ENCODE measurements at places on chromosomes 1 and 21. TPM values are rescaled to one million over a fixed set of nuclear protein-coding genes. Genes with fewer than 3 reads are reported as not detected.

DNA sequence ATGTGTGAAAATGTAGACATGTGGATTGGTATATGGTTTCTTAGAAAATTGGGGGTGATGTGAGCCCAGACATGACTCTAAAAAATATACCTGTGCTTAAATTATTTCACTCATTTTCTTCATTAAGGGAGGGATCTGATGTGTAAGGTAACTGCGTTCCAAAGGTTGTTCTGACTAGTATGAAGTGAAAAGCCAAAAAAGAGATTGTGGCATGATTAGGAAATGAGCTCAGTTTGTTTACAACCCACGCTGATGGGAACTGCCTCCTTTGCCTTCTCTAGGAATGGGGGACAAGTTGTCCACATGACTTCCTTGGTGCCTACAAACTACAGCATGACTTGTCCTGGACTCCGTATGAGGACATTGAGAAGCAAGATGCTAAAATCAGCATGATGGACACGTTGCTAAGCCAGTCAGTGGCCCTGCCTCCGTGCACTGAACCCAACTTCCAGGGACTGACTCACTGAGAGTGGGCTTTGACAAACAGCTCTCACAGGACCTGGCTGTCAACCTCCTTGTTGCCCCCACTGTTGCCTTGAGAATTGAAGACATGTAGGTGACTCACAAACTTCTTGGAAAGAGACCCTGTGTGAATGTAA lies 8.0 kb downstream of the C1orf50 start:
- DNase-seq: no peak

DNA sequence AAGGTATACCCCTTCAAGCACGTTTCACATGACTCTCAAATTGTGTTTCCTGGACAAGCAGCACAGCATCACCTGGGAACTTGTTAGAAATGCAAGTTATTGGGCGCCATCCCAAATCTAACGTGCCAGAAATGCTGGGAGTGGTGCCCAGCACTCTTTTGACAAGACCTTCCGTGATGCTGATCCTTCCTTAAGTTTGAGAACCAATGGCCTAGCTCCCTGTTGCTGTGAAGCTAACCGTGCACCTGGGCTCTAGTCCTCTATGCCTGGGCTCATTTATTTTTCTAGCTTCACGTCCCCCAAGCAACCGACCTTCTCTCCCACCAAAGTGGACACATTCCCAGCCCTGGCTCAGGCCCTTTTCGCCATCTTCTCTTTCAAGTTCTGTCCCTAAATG lies 4.3 kb downstream of the BEST4 start:
- no peak for DNase-seq

- no peak for DNase-seq
Observed at GRCh38 chr1:83500987-83501591, 497.8 kb downstream of the TTLL7 start.

DNA sequence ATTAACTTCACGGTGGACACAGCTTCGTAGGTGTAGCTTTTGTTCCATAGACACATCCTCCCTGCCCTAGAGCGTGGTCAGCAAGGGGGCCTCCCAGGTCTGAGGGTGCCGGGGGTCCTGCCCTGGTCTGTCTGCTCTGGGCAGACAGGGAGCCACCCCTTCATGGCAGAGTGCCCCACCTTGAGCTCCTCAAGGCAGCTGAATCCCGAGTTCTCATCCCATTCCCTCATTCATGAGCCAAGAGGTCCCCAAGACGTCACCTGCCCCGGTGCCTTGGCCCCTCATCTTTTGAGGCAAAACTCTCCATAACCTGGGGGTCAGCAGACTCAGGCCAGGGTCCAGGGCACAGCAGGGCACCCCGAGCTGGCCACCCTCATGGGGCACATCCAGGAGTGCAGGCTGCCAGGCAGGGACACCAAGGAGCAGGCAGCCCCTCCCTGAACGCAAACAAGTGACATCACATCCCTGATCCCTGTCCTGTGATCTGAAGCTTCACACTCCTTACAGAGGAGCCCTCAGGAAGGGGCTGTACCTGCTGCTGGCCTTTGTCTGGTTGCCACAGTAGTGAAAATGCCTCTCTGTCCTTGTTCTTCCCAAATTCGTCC lies 23.3 kb downstream of the UBASH3A start:
- no peak for DNase-seq

DNA sequence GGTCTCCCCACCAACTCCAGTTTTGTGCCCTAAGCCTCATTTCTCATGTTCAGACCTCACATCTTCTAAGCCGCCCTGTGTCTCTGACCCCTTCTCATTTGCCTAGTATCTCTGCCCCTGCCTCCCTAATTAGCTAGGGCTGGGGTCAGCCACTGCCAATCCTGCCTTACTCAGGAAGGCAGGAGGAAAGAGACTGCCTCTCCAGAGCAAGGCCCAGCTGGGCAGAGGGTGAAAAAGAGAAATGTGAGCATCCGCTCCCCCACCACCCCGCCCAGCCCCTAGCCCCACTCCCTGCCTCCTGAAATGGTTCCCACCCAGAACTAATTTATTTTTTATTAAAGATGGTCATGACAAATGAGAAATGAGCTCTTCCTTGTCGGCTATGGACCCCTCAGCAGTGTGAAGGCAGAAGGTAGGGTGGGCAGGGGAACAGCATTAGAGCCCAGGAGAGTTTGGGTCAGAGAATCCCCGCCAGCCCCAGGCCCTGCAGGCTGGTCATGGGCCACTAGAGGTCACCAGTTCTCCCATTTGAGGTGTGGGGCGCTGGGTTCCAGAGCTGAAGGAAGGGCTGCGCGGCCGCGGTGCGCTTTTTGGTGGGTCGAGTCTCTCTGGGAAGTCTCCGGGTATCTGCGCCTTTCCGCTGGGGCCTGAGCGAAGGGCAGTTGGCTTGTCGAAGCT lies 11.5 kb downstream of the ADAMTSL4 start:
- DNase-seq: peak; percentile 86

- DNase-seq: peak; percentile 12
Observed at GRCh38 chr1:233294913-233295236, 650 bp downstream of the PCNX2 start.

DNA sequence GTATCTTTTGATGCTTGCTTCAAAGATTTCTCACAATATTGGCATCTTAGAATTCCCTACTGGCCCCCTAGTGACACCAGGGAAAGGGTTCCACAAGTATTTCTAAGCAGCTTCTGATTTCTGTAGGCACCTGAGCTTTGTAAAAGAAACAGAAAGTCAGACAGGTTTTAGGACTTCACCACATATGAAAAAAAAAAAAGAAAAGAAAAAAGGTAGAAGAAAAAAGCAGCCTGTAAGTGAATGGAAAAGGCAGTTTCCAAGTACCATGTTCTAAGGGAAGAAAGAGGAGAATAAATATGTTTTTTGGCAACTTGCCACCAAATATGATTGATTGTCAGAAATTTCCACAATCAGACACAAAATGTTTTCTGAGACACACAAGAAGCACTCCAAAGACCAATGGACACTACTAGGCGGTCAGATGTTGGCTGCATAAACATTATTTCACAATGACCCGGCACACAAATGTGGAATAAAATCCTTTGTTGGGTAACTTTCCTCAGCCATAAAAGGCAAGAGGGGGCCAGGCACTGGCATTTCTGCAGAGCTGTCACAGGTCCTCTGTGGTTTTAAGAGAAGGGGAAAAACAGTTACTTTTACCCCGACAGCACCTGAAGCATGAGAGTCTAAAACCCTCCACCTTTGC lies 12.7 kb upstream of the CPLANE2 start:
- DNase-seq: no peak

- no peak for DNase-seq
Observed at GRCh38 chr1:94398356-94398755, 19.8 kb upstream of the ABCD3 start.

DNA sequence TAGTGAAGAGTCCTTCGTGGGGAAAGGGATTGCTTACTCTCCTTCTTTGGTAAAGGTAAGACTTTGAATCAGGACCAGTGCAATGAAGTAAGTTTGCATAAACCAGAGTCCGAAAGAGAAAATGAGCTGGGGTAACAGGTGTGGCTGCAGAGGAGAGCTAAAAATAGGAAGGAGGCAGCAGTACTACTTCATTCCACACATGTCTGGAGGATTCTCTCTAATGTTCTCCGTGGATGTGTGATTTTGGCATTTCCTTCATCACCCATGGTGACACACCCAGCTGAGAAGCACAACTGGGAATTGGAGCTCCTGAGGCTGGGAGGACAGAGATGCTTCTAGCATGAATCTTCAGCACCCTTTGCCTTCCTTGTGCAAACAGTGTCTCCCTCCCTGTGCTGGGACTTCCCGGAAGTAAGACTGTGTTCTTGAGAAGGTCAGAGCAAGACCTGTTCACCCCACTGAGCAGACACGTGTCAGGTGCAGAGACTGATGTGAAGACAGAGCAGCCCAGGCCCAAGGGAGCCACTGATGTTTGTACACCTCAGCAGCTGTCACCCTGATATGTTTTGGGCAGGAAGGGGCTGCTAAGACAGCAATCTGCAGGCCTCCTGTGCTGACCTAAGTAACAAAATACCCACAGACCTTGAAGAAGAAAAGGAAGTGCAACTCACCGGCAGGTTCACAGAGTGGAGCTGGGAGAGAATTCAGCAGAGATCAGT lies 13.3 kb downstream of the FCRL1 start:
- no peak for DNase-seq

- no peak for DNase-seq
Observed at GRCh38 chr1:81922955-81923354, 122.2 kb downstream of the ADGRL2 start.

DNA sequence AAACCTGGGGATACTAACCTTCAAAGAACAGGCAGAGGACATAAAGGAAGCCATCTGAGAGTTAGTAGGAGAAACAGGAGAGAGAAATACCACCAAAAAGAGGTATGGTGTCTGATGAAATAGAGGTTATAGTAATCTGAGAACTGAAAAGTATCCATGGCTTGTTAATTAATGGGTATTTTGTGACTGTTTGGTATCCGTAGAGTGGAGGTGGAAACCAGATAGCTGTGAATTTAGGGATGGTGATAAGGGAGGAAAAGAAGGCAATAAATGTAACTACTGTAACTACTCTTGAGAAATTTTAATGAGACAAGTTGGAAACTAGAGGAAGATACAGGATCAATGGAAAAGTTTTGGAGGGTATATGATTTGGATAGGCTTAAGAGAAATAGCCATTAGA lies 27.5 kb downstream of the PRKAA2 start:
- no peak for DNase-seq

DNA sequence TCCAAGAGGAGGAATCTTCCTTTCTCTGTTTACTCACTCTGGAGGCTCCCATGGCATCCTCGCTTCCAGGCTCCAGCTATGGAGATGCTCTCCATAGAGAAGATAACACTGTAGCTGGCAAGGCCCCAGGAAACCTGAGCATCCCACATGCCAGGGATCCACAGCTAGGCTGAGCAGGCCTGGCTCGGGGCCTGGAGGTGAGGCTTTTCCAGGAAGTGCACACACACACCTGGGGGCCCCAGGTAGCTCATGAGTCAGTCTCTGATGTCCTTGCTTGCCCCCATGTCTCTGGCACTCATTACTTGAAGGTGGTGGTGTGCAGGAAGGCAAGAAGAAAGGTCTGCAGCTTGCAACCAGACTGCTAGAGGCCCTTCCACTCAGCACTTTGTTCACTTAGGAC lies 5.5 kb upstream of the LCE5A start:
- DNase-seq: no peak

DNA sequence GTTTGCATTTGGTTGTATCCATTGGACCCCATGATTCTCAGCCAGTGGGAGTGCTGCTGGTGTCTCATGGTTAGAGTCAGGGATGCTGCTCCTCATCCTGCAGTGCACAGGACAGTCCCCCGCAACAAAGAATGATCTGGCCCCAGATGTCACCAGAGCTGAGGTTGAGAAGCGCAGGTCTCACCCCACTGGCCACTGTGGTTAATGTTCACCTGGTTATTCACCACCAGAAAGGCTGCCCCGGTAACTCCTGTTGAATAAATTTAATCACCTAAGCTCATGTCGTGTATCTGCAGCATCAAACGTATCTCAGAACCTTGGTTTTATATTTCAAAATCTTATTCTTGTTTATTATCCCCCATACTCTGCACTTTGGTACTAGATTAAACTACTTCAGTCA lies 75.8 kb downstream of the ATP5PO start:
- DNase-seq: no peak

GRCh38 chr21:34166468-34166867 lies 93.1 kb downstream of the MRPS6 start:
- no peak for DNase-seq

- DNase-seq: no peak
Observed at GRCh38 chr1:227901239-227901905, 46.4 kb downstream of the WNT9A start.

Gene SH2D5
- 1.7 TPM for polyA plus RNA-seq

Gene CYB5RL
- 8.5 TPM for polyA plus RNA-seq

Gene GUCA2A
- polyA plus RNA-seq: not detected

Gene PADI2
- 2.3 TPM for polyA plus RNA-seq
